Activated naive CD4-positive, alpha-beta T cell treated with anti-CD3 and anti-CD28 coated beads, Interleukin-2, amount 50 U/mL, for 72 hours (primary cell): ENCODE measurements at places on chromosomes 16 and 17. TPM values are rescaled to one million over a fixed set of nuclear protein-coding genes. Genes with fewer than 3 reads are reported as not detected.

DNA sequence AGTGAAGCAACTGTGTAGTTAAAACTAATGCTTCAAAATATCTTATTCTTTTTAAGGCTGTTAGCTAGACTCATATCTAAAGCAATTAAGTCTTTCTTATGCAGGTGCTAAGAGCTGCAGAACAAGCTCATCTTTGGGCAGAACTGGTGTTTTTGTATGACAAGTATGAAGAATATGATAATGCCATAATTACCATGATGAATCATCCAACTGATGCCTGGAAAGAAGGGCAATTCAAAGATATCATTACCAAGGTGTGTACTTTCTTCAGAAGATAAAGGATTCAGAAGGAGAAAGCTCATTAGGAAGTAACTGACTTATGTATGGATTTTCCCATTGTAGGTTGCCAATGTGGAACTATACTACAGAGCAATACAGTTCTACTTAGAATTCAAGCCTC is 23.9 kb downstream of the PTRH2 start:
- no peak for DNase-seq

GRCh38 chr16:65660390-65660789 is 538.5 kb upstream of the CDH11 start:
- no peak for DNase-seq

GRCh38 chr16:12406158-12406557 is 397.5 kb downstream of the CPPED1 start:
- no peak for DNase-seq

The SLFN12L gene
- total RNA-seq, result 33.7 TPM

DNA sequence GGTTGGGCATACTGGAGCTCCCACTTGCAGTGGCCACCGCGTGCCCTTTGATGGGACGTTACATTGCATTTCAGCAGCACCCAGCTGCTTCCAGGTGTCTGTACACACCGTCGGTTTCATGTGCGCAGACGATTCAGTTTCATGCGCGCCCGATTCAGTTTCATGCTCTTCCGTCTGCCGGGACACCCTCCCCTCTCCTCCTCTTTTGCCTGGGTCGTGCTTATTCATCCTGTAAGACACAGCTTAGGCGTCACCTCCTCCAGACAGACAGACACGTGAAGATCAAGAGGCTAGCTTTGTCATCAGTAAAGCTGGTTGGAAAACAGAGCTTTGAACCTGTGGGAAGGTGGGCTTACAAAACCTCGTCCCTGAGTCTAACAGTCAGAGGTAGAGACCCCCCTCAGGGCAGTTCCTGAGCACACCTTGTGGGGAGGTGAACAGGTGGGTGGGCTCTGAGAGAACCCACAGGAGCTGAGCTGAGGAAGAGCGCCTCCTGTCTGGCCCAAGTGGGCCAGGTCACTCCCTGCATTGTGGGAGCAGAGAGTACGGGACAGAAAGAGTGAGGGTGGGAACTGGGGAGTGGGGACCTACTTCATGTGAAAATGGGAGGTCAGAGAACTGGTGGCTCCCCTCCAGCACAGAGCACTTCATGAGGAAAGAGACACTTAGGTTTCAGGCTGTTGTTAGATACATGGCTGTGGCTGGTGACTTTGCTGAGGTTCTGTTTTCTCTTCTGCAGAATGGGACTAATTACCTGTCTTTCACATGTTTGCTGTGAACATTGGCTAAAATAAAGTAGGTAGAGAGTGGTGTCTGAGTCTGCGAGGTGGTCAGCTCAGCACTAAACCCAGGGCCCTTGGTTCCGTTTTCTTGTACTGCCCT is 122.1 kb downstream of the SNX29 start:
- no peak for DNase-seq
